Activated CD4-positive, alpha-beta T cell treated with anti-CD3 and anti-CD28 coated beads for 36 hours (primary cell): ENCODE measurements at places on chromosomes 2 and 18.

GRCh38 chr2:229526951-229527350 is 187.4 kb downstream of the DNER start:
- DNase-seq, result no peak

DNA sequence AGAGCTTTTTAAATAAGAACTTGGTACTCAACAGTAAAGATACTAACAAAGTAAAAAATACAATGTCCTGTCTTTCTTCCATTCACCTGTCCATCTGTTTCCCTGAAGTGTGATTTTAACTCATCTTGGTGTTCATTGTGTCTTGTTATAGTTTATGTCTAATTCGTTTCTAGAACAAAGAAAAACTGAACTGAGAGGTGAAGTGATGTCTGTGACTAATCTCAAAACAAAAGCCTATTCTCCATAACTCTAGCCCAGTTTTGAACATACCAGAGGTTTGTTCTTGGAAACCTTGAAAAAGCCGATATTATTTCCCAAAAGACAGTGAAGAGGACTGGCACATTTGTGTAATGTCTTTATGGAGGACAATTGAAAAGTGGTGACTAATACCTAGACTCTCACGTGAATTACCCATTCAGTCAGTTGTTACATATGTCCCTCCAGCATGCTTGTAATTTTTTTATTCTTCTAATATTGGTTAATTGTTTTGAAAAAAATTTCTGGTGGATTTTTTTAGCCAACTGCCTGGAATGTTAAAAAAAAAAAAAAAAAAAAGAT is 725.8 kb downstream of the SATB2 start:
- no peak for DNase-seq

- DNase-seq, result no peak
Measured at GRCh38 chr2:207683438-207683837, 28.0 kb upstream of the CCNYL1 start.

DNA sequence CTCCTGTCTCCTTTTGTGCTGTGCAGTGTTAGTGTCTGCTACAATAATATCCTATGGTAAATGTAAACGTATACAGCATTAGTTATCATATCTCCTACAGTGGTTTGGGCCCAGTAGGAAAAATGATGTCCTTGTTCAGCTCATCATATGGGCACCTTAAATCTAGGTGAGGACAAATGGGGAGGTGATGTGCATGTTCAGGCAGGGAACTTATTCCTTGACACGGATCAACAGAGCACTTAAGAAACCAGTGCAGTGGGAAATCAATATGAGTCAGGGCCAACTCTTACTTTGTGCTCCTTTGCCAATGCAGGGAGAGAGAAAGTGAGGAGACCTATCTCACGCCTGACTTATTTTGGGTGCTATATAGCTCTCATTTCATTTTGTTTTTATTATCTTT is 76.4 kb downstream of the KLHL14 start:
- no peak for DNase-seq

DNA sequence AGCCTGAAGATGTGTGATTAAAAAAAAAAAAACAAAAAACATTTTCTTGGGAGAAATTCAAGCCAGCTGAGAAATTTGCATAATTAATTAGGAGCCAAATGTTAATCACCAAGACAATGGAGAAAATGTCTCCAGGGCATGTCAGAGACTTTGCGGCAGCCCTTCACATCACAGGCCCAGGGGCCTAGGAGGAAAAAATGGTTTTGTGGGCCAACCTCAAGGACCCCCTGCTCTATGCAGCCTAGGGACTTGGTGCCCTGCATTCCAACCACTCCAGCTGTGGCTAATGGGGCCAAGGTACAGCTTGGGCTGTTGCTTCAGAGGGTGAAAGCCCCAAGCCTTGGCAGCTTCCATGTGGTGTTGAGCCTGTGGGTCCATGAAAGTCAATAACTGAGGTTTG is 241.9 kb upstream of the THUMPD2 start:
- no peak for DNase-seq
